ENCODE measurements at places on chromosomes 1 and 21.

DNA sequence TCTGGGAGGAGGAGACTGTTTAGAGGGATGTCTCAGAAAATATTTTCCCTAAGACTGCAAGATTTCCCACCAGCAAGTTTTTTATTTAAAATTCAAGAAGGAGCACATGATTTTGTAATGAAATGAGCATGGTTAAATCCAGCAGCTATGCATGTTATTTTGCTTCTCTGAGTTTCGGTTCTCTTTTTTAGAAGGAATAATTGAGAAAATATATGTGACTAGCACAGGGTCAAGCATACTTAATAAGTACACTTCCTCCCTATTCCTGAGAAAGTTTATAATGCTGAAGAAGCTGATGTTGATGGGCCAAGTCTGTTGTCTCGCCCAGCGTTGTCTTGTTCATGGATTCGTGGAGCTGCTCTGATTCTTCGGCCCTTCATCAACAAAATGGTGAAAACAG lies 51.2 kb downstream of the EXO1 start:
- DNase-seq, result no peak

DNA sequence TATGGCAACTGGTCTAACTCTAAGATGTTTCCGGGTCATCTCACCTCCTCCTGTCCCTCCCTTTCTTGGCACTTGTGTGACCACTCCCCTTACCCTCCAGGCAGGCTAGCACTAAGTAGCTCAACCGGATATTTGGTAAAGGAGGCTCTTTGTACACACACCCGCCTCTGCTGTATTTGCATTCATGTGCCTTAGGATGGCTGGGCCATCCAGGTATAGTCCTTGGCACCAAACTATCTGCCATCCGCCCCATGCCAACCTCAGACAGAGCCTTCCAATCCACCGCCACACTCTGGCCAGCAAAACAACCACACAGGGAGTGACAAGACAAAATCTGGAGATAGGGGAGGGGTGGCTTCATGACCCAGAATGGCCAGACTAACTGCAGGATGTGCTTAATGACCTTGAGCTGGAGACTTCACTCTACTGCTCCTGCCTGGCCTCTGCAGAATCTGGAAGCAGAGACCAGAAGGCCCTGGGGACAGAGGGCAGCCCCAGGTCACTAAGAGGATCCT lies 59.5 kb downstream of the CDK18 start:
- DNase-seq, result no peak

- no peak for DNase-seq
Measured at GRCh38 chr1:213138391-213138790, 87.3 kb downstream of the RPS6KC1 start.

DNA sequence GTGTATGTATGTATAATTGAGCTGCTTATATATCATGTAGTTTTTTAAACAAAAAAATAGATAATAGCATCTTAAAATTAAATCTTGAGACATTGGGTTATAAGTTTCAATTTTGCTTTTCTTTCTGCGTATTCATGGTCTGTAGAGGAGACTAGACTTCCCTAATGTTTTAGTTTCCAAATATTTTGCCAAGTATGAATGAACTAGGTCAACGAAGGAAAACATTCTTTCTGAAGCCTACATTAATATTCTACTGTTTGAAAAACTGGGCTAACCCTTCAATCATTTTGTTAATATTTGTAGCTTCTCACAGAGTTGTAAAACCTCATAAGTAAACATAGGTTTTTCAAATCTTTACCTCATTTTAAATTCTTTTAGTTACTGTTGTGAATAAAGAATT lies 592.7 kb downstream of the USP25 start:
- DNase-seq, result no peak

DNA sequence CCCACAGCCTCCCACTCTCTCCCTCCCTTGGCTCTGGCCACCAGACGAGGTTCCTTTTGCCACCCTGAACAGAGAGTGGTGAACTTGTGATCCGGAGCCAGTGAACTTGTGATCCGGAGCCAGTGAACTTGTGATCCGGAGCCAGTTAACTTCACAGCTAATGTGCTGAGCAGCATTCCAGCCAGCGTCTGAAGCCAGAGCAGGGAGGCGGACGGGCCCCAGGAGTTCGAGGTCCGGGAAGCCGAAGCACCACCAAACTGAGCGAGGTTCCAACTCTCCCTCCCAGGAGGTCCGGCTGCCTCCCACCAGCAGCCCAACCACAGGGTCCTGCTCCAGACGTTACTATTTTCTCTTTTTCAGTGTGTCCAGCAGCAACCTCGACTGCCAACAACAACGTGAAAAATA lies 85.8 kb downstream of the SYF2 start:
- DNase-seq, result no peak

DNA sequence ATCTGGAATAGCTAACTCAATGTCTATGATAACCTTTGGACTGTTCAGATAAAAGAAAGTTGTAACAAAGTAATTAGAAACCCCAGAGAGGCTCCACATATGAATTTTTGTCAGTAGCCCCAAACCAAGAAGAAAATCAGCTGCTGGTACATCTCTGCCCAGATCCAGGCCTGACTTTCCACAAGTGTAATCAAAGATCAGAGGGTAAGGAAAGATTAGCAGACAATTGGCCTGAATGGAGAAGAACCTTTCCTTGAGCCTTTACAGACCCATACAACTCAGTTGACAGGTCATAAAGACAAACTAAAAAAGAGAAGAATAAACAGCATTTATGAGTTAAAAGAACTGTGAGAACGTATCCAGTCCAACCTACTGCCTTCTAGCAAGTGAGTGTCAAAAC lies 366.7 kb upstream of the PKN2 start:
- DNase-seq, result no peak

DNA sequence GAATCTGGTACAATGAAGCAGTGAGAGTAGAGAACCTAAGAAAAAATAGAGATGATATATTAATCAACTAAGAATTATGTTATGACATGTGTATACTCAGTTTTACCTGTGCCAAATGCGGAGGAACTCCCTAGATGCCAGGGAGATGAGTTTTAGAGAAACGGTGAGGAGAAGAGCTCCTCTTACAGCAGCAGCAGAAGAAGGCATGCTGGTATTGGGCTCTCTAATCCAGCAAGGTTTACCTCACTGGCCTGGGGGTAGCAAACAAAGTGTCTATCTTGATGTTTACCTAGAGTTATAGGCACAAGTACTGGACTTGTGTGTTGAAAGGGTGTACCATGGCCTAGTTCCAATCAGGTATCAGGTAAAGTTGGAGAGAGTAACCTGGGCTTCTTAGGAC lies 28.9 kb upstream of the DEPDC1 start:
- DNase-seq, result no peak

- DNase-seq, result no peak
Measured at GRCh38 chr21:30981403-30981802, 56.9 kb downstream of the KRTAP19-8 start.

DNA sequence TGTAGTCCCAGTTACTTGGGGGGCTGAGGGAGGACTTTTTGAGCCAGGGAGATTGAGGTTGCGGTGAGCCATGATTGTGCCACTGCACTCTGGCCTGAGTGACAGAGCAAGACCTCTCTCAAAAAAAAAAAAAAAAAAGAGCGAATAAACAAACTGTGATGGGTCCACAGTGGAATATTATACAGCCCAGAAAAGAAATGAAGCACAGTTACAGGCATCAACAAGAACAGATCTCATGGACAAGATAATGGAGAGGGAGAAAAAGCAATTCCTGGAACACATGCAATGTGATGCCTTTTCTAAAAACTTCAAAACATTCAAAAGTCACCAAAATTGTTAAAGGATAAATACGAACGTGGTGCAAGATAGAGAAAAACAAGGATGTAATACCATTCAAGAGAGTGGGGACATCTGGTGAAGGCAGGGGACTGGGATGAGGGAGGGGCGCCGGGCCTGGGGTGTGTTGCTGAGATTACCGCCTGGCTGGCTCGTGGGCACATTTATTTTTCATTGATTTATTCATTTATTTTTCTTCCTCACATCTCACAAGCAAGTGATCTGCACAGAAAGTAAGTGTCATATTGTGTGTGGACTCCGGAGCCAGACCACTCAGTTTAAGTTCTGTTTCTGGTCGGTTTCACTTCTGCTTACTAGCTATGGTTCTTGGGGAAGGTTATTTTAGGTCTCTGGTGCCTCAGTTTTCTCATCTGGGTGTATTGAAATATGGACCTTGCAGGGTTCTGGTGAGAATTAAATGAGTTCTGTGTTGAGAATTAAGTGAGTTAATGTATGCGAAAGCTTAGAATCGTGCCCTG lies 30.1 kb downstream of the ABCG1 start:
- DNase-seq, result no peak

DNA sequence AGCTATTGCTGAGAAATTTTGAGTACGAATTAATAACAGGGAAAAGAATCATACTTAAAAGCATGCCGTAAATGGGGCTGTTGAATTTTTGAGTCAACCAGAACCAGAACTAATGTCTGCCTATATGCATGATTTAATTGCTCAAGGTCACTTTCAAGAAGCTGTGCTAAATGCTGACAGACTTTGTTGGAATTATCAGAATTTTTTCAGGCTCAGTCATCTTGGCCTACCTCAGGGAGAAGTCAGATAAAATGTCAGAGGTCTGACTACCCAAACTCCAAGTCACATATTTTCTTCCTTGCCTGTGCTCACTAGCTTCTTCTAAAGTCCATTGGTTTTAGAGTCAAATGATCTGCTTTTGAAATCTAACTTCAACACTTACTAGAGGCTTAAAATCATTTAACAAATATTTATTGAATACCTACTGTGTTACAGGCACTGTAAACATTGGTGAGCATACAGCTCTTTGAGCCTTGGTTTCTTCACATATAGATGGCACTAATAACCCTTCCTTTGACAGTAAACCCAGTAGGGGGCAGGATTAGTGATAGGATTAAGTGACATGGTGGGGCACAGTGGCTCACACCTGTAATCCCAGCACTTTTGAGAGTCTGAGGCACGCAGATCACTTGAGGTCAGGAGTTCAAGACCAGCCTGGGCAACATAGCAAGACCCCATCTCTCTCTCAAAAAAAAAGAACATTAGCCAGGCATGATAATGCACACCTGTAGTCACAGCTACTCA lies 121.2 kb upstream of the SLC44A3 start:
- DNase-seq, result peak; percentile 64

GRCh38 chr1:225481738-225482137 lies 53.9 kb upstream of the LBR start:
- no peak for DNase-seq

DNA sequence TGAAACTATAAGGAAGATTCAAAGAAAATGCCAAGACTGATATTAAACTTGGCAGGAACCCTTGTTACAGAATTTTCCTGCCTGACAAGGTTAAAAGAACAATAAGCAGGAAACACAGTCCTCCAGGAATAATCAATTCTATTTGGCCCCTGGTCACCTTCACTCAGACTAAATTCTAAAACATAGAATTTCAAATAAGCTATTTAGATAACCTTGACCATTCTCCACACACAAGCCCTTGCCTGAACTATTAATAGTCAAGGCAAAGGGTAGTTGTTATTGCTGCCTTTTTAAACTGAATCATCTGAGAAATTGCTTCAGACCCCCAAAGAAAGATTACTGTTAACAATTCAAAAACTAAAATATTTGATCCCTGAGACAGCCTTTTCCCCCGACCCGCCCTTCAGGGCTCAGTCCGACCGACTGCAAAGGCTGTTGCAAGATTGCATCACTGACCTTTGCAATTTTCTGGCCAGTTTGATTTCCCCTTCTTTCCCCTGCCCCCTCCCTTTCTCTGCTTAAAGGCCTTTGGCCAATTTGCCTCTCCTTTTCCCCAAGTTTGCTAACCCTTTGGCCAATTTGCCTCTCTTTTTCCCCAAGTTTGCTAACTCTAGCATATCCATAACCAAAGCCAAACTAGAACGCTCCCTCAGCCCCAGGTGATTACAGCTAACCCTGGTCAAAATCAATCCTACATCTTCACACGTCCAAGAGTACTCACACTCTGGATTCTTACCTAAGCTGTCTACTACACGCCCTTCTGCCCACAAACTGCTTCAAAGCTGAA lies 1.4 kb upstream of the G0S2 start:
- no peak for DNase-seq

DNA sequence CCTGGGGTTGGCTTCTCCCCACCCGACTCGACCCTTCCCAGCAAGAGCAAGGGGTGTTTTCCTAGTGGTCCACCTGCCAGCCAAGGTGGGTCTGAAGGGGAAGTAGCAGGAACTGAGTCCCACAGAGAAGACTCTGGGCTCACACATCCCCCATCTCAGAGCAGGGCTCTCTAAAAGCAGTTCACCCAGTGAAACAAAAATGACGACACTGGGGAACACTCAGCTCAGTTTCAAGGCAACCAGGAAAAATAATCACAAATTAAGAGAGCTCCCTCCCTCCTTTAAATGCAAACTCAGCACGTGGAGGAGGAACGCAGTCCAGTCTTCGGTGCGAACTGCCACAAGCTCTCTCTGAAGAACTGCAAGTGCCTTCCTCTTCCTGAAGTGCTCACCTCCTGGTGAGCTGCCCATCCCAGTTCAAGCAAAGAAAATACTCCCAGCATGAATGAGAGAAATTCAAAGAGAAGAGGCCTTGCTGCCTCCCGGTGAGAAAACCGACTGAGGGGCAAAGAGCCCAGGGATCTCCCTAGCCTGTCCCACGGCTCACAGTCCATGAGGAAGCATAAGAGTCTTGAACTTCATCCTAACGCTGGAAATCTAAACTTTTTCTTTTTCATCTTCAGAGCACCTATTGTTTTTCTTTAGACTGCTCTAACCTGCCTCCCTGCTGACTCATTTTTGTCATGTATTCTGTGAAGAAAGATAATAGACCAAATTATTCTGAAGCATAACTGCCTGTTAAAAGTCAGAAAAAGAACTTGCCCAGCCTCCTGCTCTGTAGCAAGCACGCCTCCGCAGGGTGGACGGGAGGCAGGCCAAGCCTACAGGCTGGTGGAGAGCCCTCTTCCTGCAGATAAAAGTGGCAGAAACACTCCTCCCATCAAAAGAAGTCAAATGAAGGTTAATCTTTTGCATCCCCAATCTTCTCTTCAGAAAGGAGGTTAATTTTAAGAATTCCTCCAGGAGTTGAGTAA lies 281.4 kb downstream of the HHIPL2 start:
- DNase-seq, result no peak

DNA sequence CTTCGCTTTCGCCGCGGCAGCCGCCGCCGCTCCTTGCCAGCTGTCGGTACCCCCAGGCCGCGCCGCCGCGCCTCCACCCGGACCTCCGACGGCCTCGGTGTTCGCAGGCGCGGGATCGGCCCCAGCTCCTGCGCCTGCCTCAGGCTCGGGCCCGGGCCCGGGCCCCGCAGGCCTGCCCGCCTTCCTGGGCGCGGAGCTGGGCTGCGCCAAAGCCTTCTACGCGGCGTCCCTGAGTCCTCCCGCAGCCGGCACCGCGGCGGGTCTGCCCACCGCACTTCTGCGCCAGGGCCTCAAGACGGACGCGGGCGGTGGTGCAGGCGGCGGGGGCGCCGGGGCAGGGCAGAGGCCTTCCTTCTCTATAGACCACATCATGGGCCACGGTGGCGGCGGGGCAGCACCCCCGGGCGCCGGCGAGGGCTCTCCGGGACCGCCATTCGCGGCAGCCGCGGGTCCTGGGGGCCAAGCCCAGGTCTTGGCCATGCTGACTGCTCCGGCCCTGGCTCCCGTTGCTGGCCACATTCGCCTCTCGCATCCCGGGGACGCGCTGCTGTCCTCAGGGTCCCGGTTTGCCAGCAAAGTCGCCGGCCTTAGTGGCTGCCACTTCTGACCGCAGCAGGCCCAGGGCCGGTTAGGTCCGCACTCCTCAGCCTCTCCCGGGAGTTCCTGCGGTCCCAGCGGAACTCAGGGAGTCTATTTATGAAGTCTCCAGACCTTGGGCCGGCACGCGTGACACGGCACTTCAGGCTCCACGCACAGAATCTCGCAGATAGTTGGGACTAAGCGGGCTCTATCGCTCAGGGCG lies 1.4 kb downstream of the FOXD2 start:
- no peak for DNase-seq

All from GM03348 (cell line).